SK-N-SH treated with all-trans-retinoic acid at 6 μM for 48 hours (cell line): ENCODE measurements at places on chromosomes 1 and 21.

DNA sequence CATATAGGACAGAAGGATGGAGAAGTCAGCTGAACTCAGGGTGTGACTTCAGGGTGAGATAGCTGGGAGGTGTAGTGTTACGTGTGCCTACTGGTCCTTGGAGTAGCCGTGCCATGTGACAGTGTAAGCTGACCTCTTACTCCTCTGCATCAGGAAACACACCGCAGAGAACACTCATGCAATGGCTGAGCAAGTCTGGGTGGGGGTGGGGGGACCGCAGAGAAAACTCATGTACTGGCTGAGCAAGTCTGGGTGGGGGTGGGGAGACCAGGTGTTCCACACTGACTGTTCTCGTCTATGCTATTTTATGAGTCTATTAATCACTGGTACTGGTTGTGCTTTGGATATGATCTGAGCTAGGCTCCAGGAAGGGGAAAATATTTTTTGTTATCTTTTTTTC is 233.1 kb downstream of the PAPPA2 start:
- no peak for ATAC-seq

- ATAC-seq, result no peak
These were observed 17.5 kb downstream of the ADGRB2 start for GRCh38 chr1:31746687-31747086.

GRCh38 chr1:146012703-146013558 is 8.6 kb downstream of the HJV start:
- peak; percentile 82 for ATAC-seq

GRCh38 chr1:45913183-45913683 is 109.8 kb downstream of the MAST2 start:
- peak; percentile 92 for ATAC-seq

DNA sequence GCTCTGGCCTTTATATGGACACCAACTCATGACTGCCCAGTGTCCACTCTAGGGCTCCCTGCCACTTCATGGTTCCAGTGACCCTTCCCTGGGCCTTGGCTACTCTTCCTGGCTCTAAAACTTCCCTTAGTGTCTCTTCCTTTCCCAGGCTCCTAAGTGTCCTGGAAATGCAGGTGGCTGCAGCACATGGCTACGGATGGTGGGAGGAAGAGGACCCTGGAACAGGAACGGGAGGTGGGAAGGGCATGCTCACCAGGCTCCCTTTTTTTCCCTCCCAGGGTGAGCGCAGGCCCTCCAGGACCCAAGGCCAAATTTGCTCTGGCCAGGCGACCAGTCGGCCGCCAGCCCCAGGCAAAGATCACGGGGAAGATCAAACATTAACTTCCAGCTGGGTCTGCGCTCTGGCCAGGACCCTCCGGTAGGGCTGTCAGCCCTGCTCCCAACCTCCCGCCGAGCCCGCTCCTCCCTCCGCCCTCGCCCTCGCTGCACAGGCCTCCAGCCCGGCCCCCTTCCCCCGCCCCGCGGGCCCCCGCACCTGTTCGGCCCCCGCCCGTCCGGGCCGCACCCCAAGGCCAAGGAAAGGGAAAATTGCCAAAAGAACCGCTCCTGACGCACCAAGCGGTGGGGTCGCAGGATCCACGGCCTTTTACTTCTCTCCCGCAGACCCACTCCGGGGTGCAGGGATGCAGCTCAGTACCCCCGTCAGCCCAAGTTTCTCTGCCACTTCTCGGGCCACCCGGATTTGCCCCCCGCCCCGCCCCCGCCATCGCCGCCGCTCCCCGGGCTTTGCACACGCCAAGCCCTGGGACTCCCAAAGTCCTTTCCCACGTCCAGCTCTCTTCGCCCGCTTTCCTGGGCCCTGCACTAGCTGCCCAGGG is 894 bp downstream of the TCEA3 start:
- ATAC-seq, result no peak
